ENCODE measurements at places on chromosomes 2 and 18.

GRCh38 chr2:135130751-135131150 lies 78.7 kb downstream of the RAB3GAP1 start:
- no peak for DNase-seq

DNA sequence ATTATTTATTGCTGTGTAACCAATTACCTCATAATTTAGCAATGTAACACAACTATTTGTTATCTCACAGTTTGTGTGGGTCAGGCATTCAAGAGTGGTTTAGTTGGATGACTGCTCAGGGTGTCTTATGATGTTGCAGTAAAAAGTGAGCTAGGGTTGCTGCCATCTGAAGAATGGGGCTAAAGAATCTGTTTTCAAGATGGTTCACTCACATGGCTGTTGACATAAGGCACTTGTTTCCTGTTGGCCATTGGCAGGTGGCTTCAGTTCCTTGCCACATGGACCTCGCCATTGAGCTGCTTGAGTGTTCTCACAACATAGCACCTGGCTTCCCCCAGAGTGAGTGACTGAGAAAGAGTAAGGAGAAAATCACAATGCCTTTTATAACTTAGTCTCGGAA lies 123.2 kb downstream of the TMEM17 start:
- no peak for DNase-seq

DNA sequence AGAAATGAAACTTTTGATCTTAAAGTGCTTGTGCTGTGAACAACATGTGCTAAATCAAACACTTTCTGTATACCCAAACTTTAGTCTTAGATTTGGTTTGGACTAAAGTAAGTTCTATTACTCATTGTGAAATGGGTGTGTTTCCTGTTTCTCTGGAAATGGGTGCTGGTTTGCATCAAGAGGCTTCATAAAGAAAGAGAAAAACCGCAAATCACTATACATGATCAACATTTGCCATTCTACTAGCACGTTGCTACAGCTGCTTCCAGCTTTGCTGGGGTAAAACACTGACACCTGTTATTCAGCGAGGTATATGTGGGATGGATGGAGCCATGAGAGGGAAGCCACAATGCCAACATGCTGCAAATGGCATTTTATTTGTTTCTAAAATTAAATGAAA lies 547.0 kb upstream of the ACVR2A start:
- no peak for DNase-seq

DNA sequence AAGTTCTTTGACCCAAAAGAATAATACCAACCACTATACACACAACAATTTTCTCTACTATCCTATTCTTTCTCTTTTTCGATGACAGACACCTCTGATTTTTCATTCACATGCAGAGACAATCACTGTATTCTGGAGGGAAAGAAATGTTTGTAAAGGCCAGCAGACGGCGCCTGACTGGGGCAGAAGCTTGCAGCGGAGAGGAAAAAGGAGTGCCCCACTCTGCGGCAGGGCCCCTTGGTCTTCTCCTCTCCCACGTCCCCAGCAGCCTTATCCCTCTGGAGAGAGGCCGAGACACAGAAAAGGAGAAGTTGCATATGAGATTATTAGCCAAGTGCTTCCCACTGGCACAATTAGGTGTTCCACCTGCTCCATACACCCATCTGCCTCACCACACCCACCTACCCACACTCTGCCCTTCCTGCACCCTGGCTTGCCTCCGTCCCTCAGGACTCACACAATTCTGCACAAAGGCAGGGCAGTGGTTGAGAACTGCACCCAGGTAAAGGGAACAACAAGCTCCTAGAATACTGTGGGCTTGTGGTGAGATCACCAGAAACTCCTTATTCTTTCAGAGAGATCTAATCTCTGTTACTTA lies 687.3 kb downstream of the NRXN1 start:
- DNase-seq: no peak

All from right hindlimb (tissue), 1 donor.